ENCODE measurements at places on chromosomes 6 and 20. TPM values are rescaled to one million over a fixed set of nuclear protein-coding genes. Genes with fewer than 3 reads are reported as not detected.

The SYNGAP1 gene
- total RNA-seq, result 23.0 TPM

The NMBR gene
- total RNA-seq, result not detected

The DEFB114 gene
- total RNA-seq, result not detected

The TUBB2B gene
- 0.46 TPM for total RNA-seq

The HDGFL1 gene
- total RNA-seq, result not detected

The NOX3 gene
- total RNA-seq, result not detected

The ELOVL4 gene
- total RNA-seq, result 0.17 TPM

The MRAP2 gene
- 0.72 TPM for total RNA-seq

The GSTA2 gene
- not detected for total RNA-seq

The MYL9 gene
- total RNA-seq, result 410 TPM

The GHRH gene
- not detected for total RNA-seq

The TNFAIP3 gene
- 45.9 TPM for total RNA-seq

The SMOC2 gene
- total RNA-seq, result 33.1 TPM

The ZNF334 gene
- 3.0 TPM for total RNA-seq

The DPPA5 gene
- total RNA-seq, result not detected

The ID4 gene
- total RNA-seq, result 35.2 TPM

The RPS18 gene
- 1,687 TPM for total RNA-seq
